ENCODE measurements at places on chromosomes 3 and 15.

- DNase-seq, result no peak
Measured at GRCh38 chr15:42275780-42276391, 2.7 kb upstream of the TMEM87A start.

- DNase-seq, result no peak
Measured at GRCh38 chr3:179369621-179370020, 22.1 kb downstream of the MFN1 start.

- no peak for DNase-seq
Measured at GRCh38 chr15:79610021-79610420, 177.9 kb downstream of the MINAR1 start.

- DNase-seq, result no peak
Measured at GRCh38 chr15:45583731-45584639, 3.2 kb upstream of the BLOC1S6 start.

DNA sequence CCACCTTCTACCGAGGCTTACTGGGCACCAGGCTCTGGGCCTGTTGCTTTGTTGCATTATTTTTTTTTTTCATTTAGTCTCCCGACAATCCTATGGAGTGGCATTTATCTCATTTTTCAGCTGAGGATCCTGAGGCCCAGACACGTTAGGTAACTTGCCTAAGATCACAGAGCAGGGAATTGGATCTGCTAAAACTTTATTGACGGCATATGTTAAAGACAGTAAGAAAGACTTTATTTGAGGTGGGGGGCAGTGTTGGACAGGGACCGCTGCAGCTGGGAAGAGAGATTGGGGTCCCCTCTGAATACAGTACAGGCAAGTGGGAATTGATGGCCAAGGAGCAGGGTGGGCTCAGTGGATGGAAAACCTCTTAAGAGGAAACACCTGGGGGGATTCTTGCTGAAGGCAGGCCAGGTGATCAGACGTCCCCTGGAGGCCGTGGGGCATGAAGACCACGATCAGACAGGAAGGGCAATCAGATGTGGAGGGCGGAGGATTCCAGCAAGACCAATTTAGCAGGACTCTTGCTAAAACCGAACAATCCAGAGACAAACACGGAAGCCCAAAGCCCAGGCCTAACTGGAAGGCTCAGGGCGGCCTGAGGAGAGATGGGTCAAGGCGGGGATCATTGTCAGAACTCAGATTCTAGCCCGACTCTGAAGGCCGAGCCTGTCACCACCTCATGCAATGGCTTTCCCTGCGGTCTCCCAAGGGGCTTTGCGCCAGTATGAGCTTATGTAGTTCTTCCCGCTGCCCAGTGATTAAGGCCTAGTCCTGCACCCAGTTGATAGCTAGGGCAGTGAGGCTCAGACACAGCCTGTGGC lies 53.7 kb downstream of the RGMA start:
- DNase-seq, result no peak

GRCh38 chr15:60255390-60255789 lies 142.4 kb downstream of the ANXA2 start:
- DNase-seq, result no peak

GRCh38 chr3:21216598-21216997 lies 534.4 kb downstream of the ZNF385D start:
- no peak for DNase-seq

DNA sequence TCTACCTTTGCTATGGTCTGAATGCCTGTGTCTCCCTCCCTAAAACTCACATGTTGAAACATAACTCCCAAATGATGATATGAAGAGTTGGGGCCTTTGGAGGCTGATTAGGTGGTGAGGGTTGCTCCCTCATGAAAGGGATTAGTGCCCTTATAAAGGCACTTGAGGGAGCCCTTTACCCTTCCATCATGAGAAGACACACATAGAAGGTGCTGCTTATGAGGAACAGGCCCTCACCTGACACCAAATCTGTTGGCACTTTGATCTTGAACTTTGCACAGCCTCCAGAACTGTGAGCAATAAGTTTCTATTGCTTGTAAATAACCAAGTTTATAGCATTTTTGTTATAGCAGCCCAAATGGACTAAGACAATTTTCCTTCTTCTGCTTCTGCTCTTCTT lies 76.2 kb upstream of the ADAMTS9 start:
- no peak for DNase-seq

DNA sequence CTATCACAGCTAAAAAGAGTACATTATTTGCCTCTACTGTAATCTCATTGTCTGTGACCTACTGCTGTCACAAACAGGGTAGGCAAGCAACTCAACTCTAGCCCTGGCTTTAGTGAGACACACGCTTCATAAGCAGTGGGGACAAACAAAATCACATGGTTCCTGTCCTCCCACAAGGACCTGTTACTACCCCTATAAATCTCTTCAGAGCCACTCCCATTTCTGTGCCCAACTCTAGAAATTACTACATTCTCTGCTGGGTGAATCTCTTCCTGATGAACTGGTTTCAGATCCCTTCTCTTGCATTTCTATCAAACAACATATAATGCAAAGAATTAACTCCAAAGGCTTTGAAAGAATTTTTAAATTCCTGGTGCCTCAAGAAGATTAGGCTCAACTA lies 117.3 kb downstream of the DMXL2 start:
- no peak for DNase-seq

GRCh38 chr3:128343287-128344051 lies 123.2 kb downstream of the DNAJB8 start:
- peak; percentile 45 for DNase-seq

DNA sequence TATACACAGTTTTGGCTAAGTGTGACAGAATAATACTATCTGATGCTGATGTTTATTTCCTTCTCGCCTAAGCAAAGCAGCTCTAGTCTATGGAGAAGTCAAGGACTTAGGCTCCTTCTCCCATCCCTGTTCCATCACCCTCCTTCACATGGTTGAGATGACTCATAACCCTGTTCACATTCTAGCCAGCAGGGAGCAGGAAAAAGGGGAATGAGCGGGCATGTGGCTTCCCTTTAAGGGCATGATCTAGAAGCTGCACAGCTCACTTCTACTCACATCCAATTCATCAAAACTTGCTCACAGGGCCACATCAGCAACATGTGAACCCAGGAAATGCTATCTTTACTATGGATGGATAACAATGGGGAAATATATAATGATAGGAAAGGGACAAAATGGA lies 40.9 kb downstream of the CBLB start:
- DNase-seq, result peak; percentile 61

GRCh38 chr3:186097317-186097662 lies 11.6 kb downstream of the ETV5 start:
- DNase-seq, result no peak

GRCh38 chr3:188432802-188433520 lies 279.0 kb downstream of the LPP start:
- no peak for DNase-seq

GRCh38 chr15:61116825-61117224 lies 112.3 kb downstream of the RORA start:
- no peak for DNase-seq

- DNase-seq, result no peak
Measured at GRCh38 chr15:90496791-90497190, 32.9 kb upstream of the CRTC3 start.

DNA sequence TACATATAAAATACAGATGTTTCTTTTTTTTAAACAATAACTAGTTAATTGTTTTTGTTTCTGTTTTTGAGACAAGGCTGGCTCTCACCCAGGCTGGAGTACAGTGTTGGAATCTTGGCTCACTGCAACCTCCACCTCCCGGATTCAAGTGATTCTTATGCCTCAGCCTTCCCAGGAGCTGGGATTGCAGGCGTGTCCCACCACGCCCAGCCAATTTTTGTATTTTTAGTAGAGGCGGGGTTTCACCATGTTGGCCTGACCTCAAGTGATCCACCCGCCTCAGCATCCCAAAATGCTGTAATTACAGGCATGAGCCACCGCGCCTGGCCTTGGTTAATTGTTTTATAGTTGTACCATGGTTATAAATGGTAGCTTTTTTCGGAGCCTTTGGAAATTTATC lies 72.3 kb downstream of the PIAS1 start:
- DNase-seq, result no peak

GRCh38 chr3:66602691-66603090 lies 101.9 kb upstream of the LRIG1 start:
- DNase-seq, result no peak

DNA sequence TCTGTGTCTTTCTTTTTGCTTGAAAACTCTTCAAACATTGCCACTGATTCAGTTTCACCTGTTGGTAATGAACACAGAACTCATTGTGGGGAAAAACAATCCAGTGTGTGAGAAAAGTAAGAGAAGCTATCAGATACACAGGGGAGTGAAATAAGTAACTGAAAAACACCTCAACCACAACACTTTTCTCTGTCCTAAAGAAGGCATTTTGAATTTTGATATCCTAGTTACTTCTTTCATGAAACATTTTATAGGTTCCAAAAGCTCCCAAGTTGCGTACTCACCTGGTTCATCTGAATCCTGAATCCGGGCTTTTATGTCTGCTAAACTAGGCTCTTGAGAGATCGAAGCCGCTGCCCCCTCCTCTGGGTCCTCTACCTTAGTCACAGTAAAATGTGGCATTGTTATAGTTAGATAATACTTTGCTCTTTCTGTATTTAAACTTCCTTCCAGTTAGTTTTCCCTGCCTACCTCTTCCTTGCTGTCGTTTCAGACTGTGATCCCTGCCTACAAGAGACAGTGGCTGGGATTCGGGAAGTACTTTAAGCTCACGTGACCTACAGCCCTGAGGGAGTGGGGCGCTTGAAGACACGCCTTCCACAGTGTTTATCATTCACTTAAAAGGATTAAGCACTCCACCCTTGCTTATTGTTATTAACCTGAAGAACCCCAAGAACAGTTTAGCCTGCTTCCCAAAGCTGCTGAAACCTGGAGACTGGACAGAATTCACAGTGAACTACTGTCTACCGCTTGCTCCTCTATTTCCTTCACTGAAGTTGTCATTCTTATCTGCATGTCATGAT lies 19.1 kb downstream of the SLC12A6 start:
- peak; percentile 81 for DNase-seq

DNA sequence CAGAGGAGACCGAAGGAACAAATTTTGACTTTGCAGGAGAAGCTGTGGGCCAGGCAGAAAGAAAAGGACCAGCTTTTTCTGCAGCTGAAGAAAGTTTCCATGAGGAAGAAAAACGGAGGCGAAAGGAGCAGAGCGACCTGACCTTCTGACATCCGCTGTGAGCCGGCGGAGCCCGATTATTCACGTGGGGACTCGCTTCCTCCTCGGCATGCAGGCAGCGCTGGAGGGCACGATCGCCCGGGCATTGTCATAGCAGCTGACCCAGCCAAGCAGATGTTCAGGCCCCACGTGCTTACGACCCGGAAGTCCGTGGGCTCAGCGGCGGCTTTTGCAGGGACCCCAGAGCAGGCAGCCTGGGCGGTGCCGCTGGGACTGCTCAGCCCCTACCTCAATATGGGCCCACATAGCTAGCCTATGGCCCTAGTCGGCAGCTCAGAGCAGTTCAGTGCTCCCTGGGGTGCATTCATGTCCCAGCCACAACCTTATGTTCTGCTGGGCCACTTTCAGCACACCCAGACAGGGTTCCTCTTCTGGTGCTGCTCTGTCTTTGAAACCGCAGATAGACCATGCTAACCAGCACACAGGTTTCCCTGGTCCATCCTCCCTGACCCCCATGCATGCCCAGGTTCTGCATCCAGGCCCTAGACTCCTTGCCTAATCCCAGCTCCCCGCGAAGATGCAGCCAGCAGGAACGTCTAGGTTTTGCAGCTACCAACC lies 10.5 kb upstream of the EIF4A2 start:
- peak; percentile 79 for DNase-seq

DNA sequence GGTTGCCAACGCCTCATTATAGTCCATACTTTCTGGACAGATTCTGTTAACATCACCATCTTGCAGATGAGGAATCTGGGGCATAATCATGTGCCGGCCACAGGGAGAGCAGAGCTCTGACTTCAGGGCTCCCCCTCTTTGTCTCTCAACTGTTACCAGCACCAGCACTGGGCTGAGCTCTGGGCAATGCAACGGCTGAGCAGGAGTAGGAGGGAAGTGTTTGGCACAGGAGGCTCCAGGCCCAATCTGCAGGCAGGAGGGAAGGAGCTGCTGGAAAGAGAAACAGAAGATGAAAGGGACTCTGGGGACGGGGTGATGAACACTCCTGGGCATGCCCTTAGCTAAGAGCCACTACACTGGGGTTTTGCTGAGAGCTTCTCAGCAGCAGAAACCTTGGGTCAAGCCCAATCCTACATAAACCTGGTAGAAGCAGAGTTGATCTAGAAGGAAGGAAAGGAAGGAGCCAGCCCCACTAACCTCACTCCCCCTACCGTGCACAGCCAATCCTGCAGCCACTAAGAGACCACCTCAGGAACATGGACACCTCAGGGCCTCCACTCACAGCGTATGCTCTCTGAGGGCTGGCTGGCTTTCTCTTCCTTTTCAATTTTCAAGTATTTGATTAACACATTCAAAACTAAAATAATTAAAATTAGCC lies 73.1 kb upstream of the SPATA12 start:
- DNase-seq, result no peak

GRCh38 chr3:73716418-73716817 lies 91.7 kb upstream of the PDZRN3 start:
- DNase-seq, result peak; percentile 37

- no peak for DNase-seq
Measured at GRCh38 chr3:144241404-144241803, 269.8 kb downstream of the DIPK2A start.

DNA sequence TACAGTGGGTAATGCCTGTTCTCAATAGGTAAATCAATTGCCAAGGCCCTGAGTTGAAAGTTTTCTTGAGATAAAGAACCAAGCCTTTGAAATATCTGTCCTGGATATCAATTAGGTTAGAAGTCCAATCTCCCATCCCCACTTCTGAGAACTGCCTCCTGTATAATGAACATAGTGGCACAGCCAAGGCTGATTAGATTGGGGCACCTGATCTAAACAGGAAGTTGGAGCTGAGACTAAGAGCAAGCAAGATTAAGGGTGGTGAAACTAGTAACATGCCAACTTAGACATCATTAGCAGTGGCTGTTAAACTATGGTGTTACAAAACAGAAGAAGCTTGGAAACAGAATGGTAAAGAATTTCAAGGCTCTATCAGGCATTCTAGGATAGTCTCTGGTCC lies 137.7 kb upstream of the TMEM108 start:
- no peak for DNase-seq
